ENCODE measurements at places on chromosomes 16 and 17. TPM values are rescaled to one million over a fixed set of nuclear protein-coding genes. Genes with fewer than 3 reads are reported as not detected.
A peak's percentile ranks its signal among the peaks of the same experiment; 100 is the strongest.

- no peak overlapping the region for H3K4me3 ChIP-seq
- no peaks in the 10 kb centered on the region for H3K4me1 ChIP-seq
- H3K36me3 ChIP-seq = no peaks in the 10 kb centered on the region
- H3K27me3 ChIP-seq = peaks cover 17% of the 10 kb centered on the region
- H3K27ac ChIP-seq = no peak overlapping the region
- DNase-seq = no peak
These were observed 90.1 kb upstream of the KCNJ18 start for GRCh38 chr17:21602176-21602575.

- H3K36me3 ChIP-seq = no peaks in the 10 kb centered on the region
- no peak overlapping the region for H3K4me3 ChIP-seq
- H3K27me3 ChIP-seq = no peaks in the 10 kb centered on the region
- no peak for DNase-seq
- H3K4me1 ChIP-seq = peaks cover 24% of the 10 kb centered on the region
These were observed 25.0 kb upstream of the ZNF750 start for GRCh38 chr17:82864713-82865248.

DNA sequence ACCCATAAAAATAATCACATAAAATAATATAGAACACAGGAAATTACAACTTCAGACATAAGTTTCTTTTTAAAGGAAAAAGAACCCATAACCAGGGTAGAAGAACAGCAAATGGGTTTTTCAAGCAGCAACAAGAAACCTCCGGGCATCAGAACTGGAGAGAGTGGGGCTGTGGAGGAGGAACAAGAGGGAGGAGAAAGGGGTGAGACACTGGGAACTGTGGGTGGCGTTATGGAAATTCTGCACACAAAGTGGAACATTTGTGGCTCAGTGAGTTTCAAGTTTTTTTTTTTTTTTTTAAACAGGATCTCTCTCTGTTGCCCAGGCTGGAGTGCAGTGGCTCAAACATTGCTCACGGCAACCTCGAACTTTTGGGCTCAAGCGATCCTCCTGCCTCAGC is 22.6 kb downstream of the EMP2 start:
- H3K4me1 ChIP-seq = peaks cover 37% of the 10 kb centered on the region
- no peak for DNase-seq
- H3K36me3 ChIP-seq = 0 out of 2 replicates have a peak, but pooled peaks cover 10% of the 10 kb centered on the region
- H3K4me3 ChIP-seq = peak overlapping the region; percentile 52
- H3K27me3 ChIP-seq = no peaks in the 10 kb centered on the region

- H3K4me3 ChIP-seq = no peak overlapping the region
- no peak for DNase-seq
- H3K36me3 ChIP-seq = no peaks in the 10 kb centered on the region
- H3K27ac ChIP-seq = no peak overlapping the region
- H3K27me3 ChIP-seq = 0 out of 2 replicates have a peak, but pooled peaks cover 6% of the 10 kb centered on the region
- peaks cover 3% of the 10 kb centered on the region for H3K4me1 ChIP-seq
These were observed 28.6 kb upstream of the TVP23A start for GRCh38 chr16:10847176-10847575.

GRCh38 chr16:10558746-10559641 is 21.4 kb downstream of the EMP2 start:
- peak overlapping the region; percentile 78 for H3K27ac ChIP-seq
- peak overlapping the region; percentile 52 for H3K4me3 ChIP-seq
- DNase-seq = peak; percentile 86
- H3K4me1 ChIP-seq = peaks cover 37% of the 10 kb centered on the region
- 0 out of 2 replicates have a peak, but pooled peaks cover 10% of the 10 kb centered on the region for H3K36me3 ChIP-seq

HOXB7 gene
- total RNA-seq = 28.2 TPM
